ENCODE measurements at places on chromosomes 3 and 15.

DNA sequence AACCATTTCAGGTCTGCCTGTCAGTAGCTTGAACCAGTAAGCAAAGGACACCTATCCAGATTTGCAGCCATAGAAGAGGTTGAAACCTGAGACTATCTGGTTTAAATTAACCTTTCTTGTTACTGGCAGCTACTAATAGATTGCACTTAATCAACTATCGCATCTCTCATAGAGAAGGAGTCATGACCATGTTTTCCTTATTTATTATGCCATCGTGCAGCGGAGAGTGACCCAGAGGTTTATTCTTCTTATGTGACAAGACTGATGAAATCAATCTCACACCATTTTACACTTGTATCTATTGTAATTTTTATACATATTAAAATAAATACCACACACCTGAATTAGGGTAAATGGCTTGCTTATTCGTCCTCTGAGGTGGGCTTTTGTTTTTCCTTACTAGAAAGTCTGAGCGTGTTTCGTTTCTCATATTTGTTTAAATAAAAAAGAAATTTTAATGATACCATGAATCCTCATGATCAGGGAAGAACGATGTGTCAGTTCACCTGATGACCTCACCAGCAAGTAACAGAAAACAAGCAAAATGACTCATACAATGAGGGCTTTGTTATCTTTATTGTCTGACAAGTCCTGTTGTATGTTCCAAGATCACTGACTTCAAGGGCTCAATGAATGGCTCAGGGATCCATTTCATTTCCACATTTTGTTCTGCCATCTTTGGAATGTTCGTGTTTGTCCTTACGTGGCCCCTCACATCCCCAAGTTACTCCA lies 379.5 kb upstream of the DPH6 start:
- no peaks in the 10 kb centered on the region for H3K4me1 ChIP-seq
- H3K36me3 ChIP-seq: no peaks in the 10 kb centered on the region
- DNase-seq: no peak
- H3K27me3 ChIP-seq: no peaks in the 10 kb centered on the region
- H3K4me3 ChIP-seq: no peak overlapping the region

DNA sequence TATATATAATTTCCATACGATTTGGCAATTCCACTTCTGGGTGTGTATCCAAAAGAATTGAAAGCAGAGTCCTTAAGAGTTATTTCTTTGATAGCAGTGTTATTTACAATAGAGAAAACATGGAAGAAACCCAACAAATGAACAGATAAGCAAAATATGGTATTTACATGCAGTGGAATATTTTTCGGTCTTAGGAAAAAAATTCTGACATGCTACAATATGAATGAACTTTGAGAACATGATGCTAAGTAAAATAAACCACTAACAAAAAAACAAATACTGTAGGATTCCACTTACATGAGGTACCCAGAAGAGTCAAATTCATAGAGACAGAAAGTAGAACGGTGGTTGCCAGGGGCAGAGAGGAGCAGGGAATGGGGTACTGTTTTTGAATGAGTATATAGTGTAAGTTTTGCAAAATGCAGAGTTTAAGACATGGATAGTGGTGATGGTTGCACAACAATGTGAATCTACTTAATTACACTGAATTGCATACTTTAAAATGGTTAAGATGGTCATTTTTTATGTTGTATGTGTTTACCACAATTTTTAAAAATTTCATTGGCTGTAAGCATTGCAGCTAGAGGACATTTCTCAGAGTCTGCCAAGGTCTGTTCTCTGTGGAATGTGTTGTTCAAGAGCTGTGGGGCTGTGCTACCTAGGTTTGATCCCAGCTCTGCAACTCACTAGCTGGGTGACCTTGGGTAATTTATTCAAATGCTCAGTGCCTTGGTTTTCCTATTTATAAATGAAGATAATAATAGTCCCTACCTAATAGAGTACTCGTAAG lies 122.1 kb downstream of the MEX3B start:
- no peaks in the 10 kb centered on the region for H3K36me3 ChIP-seq
- H3K4me1 ChIP-seq: no peaks in the 10 kb centered on the region
- H3K27me3 ChIP-seq: no peaks in the 10 kb centered on the region
- H3K4me3 ChIP-seq: no peak overlapping the region
- H3K27ac ChIP-seq: no peak overlapping the region
- DNase-seq: no peak

GRCh38 chr3:45944830-45945620 lies 1.8 kb downstream of the CXCR6 start:
- H3K4me1 ChIP-seq: no peaks in the 10 kb centered on the region
- peaks cover 27% of the 10 kb centered on the region for H3K36me3 ChIP-seq
- H3K4me3 ChIP-seq: no peak overlapping the region
- DNase-seq: no peak
- H3K27ac ChIP-seq: no peak overlapping the region

- no peak overlapping the region for H3K27ac ChIP-seq
- no peaks in the 10 kb centered on the region for H3K4me1 ChIP-seq
- no peaks in the 10 kb centered on the region for H3K27me3 ChIP-seq
- H3K4me3 ChIP-seq: no peak overlapping the region
- H3K36me3 ChIP-seq: no peaks in the 10 kb centered on the region
These were observed 19.8 kb downstream of the MEGF11 start for GRCh38 chr15:66233487-66234415.

DNA sequence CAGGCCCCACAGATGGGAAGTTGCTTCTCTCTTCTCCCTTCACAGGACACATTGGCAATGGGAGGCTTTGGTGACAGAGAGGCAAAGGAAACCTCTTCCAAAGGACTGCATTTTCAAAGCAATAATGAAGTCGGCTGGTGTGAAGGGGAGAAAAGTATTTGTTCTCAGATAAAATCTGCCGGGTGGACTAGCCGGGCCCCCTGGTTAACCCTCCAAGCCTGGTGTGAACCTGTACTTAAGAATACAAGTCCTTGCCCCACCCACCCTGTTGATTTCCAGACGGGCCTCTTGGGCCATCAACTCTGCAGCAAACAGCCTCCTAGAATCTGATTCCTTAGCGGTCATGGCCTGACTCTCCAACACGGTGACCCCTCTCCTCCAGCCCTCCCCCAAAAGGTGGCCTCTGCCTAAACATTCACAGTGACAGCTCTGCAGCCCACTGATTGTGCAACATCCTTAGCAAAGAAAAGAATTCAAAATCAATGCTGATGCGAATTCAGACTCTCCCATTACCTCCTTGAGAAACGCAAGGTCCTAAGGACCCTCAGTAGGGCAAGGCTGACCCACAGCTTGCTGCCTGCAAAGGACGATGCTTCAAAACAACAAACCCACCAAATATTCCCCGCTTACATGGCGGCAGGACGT lies 9.9 kb downstream of the TLE3 start:
- no peak for DNase-seq
- peaks cover 13% of the 10 kb centered on the region for H3K36me3 ChIP-seq
- H3K27ac ChIP-seq: no peak overlapping the region

DNA sequence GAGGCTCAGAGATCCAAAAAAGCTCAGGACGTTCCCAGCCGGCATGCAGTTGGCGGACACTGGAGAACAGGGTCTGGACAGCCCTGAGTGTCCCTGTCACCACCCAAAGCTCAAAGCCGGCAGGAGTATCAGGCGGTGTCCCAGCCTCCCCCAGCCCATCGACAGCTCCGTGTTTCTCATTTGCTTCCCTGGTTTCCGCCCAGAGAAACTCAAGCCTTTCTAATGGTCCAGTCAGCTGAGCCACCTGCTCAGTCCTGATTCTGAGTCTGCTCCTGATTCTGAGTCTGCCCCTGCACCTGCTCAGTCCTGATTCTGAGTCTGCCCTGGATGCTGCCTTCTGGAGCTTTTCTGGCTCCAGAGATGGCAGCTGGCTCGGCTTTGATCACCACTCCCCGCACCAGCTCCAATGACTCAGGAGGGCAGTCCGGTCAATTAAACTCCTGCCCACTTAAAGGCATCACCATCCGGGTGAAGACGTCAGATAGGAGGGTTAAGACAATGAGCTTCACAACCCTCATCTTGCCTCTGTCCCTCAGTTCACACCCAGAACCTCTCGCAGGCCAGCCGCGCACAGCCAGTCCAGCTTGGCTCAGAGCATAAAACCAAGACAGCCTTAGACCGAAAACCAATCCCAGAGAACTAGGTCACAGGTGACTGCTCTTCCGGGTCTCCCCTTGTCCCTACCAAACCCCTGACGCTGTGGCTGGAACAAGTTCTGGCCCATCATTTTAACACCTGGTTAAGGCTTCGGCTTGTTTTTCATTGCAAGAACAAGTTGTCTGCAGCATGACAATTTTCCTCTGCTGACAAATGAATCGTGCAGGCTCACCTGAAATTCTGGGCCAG lies 6.8 kb downstream of the PCSK6 start:
- no peaks in the 10 kb centered on the region for H3K36me3 ChIP-seq
- no peak overlapping the region for H3K27ac ChIP-seq

GRCh38 chr15:45635191-45635638 lies 386 bp downstream of the SQOR start:
- no peaks in the 10 kb centered on the region for H3K36me3 ChIP-seq
- H3K27me3 ChIP-seq: peaks cover 13% of the 10 kb centered on the region
- no peak for DNase-seq
- H3K4me1 ChIP-seq: no peaks in the 10 kb centered on the region
- H3K4me3 ChIP-seq: peak overlapping the region; percentile 68

- no peaks in the 10 kb centered on the region for H3K27me3 ChIP-seq
- H3K4me1 ChIP-seq: no peaks in the 10 kb centered on the region
- no peaks in the 10 kb centered on the region for H3K36me3 ChIP-seq
These were observed 32.7 kb downstream of the CEMIP start for GRCh38 chr15:80811781-80812315.

DNA sequence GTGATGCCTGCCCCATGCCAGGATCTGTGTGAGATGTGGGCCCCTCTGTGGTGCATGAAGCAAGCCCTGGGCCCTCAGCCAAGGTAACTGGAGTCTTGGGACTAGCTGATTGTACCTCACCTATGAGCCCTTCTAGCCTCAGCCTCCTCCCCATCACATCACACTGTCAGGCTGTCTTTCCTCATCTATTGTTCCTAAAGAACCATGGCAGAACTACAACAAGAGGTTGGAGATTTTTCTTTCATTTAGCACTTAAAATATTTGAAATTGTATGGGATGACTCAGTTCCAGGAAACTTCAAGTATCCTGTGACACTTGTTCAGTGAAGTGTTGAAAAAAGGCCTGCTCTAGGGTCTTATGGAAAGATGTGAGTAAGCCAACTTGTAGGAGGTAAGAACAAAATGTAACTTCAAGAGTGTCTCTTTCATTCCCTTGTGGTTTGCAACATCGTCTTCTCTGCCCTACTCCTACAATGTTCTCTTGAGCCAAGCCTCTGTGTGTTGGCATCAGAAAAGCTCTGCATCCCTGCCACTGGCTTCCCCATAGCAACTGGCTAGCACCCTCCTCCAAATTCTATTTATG lies 58.7 kb upstream of the TIPARP start:
- no peak for DNase-seq
- H3K4me1 ChIP-seq: no peaks in the 10 kb centered on the region
- H3K36me3 ChIP-seq: no peaks in the 10 kb centered on the region
- no peak overlapping the region for H3K4me3 ChIP-seq
- no peaks in the 10 kb centered on the region for H3K27me3 ChIP-seq

DNA sequence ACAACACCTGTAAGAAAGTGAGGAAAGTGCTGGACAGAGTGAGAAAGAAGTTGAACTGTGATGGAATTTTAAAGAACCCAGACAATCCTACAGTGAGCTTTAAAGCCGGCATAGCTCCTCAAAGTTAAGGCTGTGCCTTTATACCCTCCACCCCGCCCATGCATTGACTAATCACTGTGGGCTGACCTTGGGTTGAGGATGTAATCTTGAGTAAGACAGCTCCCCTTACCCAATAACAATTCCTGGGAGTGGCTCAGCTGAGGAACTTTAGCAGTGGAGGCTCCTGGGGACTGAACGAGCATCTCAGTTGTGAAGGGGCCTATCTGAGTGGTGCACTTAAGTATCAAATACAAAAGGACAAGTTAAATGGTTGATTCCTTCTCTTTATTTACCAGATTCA lies 35.7 kb upstream of the ZNF770 start:
- no peaks in the 10 kb centered on the region for H3K36me3 ChIP-seq
- no peaks in the 10 kb centered on the region for H3K27me3 ChIP-seq
- no peak for DNase-seq
- no peak overlapping the region for H3K4me3 ChIP-seq
- H3K27ac ChIP-seq: no peak overlapping the region

DNA sequence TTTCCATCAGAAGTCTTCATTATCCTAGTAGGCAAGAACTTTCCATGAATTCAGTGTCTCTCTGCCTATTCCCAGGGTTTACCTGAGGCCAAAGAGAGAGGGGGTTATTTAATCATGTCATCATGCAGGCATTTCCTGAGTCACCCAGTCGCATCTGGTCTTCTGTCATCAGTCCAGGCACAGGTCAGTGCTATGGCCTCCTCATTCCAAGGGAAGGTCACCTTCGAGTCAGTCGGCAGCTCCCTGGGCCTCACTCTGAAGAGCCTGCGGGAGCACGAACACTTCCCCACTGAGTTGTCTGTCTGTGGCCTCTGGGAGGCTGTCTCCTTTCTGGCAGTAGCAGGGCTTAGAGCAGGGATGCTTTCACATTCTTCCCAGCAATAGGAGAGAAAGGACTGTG lies 26.2 kb upstream of the LRTM1 start:
- H3K36me3 ChIP-seq: no peaks in the 10 kb centered on the region
- H3K4me1 ChIP-seq: 0 out of 2 replicates have a peak, but pooled peaks cover 4% of the 10 kb centered on the region
- no peaks in the 10 kb centered on the region for H3K27me3 ChIP-seq
- no peak overlapping the region for H3K27ac ChIP-seq
- no peak overlapping the region for H3K4me3 ChIP-seq
- no peak for DNase-seq

GRCh38 chr15:30921781-30922479 lies 18.2 kb downstream of the FAN1 start:
- peaks cover 25% of the 10 kb centered on the region for H3K4me1 ChIP-seq
- peaks cover 40% of the 10 kb centered on the region for H3K36me3 ChIP-seq
- H3K4me3 ChIP-seq: peak overlapping the region; percentile 33
- no peaks in the 10 kb centered on the region for H3K27me3 ChIP-seq

- DNase-seq: no peak
- H3K27ac ChIP-seq: peak overlapping the region; percentile 94
- peaks cover 18% of the 10 kb centered on the region for H3K27me3 ChIP-seq
- peak overlapping the region; percentile 93 for H3K4me3 ChIP-seq
- H3K4me1 ChIP-seq: peaks cover 19% of the 10 kb centered on the region
These were observed 2.5 kb downstream of the ANP32A start for GRCh38 chr15:68818066-68818768.

- no peak overlapping the region for H3K27ac ChIP-seq
- no peak for DNase-seq
- no peaks in the 10 kb centered on the region for H3K4me1 ChIP-seq
- H3K27me3 ChIP-seq: no peaks in the 10 kb centered on the region
- H3K4me3 ChIP-seq: no peak overlapping the region
- H3K36me3 ChIP-seq: no peaks in the 10 kb centered on the region
These were observed 41.9 kb upstream of the LMOD3 start for GRCh38 chr3:69164296-69164695.

GRCh38 chr15:85611361-85611760 lies 183.4 kb downstream of the KLHL25 start:
- H3K27ac ChIP-seq: no peak overlapping the region
- no peak overlapping the region for H3K4me3 ChIP-seq
- H3K27me3 ChIP-seq: no peaks in the 10 kb centered on the region
- H3K4me1 ChIP-seq: 0 out of 2 replicates have a peak, but pooled peaks cover under 1% of the 10 kb centered on the region

DNA sequence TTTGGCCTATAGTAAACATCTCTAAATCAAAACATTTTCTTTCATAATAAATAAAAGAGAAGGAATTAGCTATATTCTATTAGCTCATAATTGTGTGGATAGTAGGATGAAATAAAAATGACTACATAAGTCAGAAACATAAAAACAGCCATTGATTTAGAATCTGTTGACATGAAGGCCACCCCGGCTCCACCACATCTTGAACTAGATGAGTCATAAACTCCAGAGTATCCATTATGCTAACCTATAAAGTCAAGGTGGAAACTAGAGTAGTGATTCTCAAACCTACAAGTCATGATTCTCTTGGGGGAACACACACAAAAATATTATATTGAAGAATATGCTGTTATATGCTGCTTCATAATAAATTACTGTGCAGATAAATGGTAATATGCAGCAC lies 831.0 kb downstream of the TUSC7 start:
- H3K36me3 ChIP-seq: no peaks in the 10 kb centered on the region
- H3K27me3 ChIP-seq: no peaks in the 10 kb centered on the region
- H3K4me3 ChIP-seq: no peak overlapping the region
- no peak overlapping the region for H3K27ac ChIP-seq
- no peaks in the 10 kb centered on the region for H3K4me1 ChIP-seq

Data from H1 (cell line).